ENCODE measurements at places on chromosomes 11 and 22. TPM values are rescaled to one million over a fixed set of nuclear protein-coding genes. Genes with fewer than 3 reads are reported as not detected.

GRCh38 chr22:19722982-19723231, 432 bp upstream of the GP1BB start:
- no peak for DNase-seq

DNA sequence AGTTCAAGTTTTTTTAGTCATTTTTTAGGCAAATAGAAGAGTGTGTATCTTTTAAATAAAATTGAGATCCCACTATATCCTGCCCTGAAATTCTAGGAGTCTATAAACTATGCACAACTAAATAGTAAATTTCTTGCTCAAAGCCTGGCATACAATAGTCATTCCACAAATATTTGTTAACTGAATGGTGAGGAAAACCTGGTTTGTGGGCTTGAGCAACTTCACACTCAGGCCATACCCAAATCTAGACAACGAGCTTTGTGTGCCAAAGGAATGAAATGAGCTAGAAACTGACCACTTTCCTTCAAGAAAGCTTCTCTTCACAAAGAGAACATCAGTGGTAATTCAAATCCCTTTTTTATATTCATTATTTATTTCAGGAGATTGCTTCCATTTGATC, 39.6 kb upstream of the AMOTL1 start:
- peak; percentile 85 for DNase-seq

GRCh38 chr11:131880316-131880715, 509.9 kb downstream of the NTM start:
- DNase-seq = no peak

DNA sequence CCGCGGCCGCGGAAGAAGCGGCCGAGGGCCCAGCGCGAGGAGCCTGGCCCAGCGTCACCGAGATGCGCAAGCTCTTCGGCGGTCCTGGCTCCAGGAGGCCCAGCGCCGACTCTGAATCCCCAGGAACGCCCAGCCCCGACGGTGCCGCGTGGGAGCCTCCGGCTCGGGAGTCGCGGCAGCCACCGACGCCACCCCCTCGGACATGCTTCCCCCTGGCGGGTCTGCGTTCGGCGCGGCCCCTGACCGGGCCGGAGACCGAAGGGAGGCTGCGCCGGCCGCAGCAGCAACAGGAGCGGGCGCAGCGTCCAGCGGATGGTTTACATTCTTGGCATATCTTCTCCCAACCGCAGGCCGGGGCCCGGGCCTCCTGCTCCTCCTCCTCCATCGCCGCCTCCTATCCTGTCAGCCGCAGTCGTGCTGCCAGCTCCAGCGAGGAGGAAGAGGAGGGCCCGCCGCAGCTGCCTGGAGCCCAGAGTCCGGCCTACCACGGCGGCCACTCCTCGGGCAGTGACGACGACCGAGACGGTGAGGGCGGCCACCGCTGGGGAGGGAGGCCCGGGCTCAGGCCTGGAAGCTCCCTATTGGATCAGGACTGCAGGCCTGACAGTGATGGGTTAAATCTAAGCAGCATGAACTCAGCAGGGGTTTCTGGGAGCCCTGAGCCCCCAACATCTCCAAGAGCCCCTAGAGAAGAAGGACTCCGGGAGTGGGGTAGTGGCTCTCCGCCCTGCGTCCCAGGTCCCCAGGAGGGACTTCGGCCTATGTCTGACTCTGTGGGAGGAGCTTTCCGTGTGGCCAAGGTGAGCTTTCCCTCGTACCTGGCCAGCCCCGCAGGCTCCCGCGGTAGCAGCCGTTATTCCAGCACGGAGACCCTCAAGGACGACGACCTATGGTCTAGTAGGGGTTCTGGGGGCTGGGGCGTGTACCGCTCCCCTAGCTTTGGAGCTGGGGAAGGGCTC, 1.2 kb downstream of the ARHGEF17 start:
- DNase-seq = peak; percentile 98

DNA sequence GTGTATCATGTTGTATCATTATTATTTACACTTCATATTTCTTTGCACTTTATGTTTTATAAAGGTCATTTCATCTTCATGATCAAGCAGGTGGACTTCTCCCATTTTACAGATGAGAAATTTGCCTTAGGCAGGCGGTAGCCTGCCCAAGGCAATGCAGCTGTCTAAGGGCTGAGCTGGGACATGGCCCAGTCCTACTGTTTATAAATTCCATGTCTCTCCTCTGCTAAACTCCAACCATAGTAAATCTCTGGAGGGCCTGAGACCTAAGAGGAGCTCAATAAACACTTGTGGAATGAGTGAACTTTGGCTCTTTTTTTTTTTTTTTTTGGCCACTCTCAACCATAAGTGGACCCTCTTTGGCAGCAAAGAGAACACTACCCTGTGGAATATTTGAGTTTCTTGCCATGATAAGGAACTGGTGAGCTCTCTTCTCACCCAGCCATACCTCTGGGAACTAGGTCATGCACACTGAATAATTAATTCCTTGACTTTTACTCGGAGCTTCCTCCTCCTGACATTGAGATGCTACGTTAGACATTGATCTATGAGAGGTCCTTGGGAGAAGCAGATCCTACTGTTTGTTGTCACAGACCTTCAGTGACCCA, 29.9 kb downstream of the MICAL2 start:
- no peak for DNase-seq

DNA sequence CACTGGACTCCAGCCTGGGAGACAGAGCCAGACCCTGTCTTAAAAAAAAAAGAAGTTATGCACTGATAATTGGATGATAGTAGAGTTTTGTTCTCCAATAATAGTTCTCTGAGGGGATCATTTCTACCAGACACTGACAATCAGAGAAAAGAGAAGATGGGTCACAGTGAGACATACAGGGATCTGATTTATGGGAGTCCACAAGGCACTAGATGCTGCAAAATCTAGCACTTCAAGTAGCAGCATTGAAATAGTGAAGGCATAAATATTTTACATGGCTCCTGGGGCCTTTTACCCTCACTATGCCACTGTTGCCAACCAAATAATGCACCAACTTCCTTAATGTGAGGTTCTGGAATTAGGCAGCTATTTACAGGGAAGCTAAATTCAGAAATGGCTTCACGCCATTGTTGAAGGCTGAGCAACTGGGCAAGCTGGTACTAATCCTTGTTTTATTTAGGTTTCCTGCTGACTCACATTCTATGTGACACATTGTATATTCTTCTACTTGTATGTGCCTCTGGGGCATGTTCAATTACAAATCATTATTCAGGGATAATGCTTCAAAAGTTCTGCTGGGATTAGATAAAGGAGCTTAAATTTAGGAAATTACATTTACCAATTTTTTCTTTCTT, 38.2 kb upstream of the ABTB2 start:
- DNase-seq = peak; percentile 56

- DNase-seq = no peak
Measured at GRCh38 chr11:117733316-117733715, 63.7 kb downstream of the DSCAML1 start.

DNA sequence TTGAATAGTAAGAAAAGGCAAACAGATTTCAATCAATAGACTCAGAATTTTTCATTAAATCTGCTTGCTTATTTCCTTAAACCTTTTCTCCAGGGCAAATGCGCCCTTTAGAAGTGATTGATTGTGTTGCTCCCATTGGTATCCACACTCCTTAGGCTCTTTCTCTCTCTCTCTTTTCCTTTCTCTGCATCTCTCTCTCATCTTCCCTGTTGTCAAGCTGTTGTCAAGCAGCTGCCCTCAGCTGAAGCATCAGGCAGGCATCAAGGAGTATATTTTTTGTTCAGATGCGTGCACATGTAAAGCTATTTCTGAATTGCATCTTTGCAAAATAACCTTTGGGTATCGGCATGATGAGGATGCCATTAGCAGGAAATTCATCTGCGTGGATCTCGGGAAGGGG, 107.2 kb upstream of the PLET1 start:
- DNase-seq = no peak

DNA sequence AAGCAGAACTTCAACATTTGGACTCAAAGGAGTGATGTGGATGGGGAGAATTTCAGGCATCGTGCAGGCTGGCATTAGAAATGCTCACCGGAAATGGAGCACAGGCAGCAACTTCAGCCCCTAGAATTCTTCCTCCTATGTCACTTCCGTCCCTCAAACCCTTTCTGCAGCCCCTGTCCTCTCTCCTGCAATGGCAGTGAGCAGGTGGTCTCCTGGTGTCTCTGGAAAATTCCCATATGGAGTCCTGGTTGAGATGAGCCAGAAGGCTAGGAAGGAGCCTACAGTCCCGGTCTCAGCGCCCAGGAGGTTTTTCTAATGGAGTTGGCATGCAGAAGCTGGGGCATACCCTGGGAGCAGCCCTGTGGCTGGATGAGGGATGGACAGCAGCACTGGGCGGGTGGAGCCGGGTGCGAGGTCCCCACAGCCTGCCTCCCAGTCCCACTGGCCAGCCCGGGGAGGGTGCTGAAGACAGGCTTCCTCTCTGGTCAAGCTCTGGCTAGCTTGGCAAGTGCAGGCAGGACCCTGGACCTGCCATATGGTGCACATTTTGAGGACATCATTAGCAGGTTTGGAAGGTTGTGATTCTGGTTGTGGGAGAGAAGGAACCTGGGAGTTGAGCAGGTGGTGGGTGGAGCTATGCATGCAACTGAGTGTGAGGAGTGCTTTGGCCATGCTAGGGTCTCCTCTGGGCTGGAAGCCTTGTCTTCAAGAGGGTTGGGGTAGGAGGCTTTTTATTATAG, 59.8 kb upstream of the B3GAT1 start:
- DNase-seq = no peak

Gene OR56A3
- not detected for total RNA-seq

Gene NPTXR
- total RNA-seq = 2.0 TPM

- DNase-seq = peak; percentile 72
Measured at GRCh38 chr11:72760539-72761405, 8.6 kb upstream of the ARAP1 start.

- no peak for DNase-seq
Measured at GRCh38 chr11:72179049-72179803, 12.7 kb upstream of the FOLR1 start.

- DNase-seq = no peak
Measured at GRCh38 chr11:14110629-14111028, 148.1 kb downstream of the SPON1 start.

GRCh38 chr11:115802641-115803040, 298.4 kb upstream of the CADM1 start:
- no peak for DNase-seq

GRCh38 chr11:6350486-6350885, 30.2 kb upstream of the CAVIN3 start:
- DNase-seq = no peak

- DNase-seq = peak; percentile 95
Measured at GRCh38 chr11:119375337-119376196, 5.9 kb downstream of the USP2 start.

GRCh38 chr11:99098258-99098657, 77.5 kb downstream of the CNTN5 start:
- DNase-seq = no peak

- DNase-seq = no peak
Measured at GRCh38 chr11:9974375-9974774, 310.5 kb downstream of the SWAP70 start.

All from fibroblast of lung (primary cell).